ENCODE measurements at places on chromosomes 3 and 15.

DNA sequence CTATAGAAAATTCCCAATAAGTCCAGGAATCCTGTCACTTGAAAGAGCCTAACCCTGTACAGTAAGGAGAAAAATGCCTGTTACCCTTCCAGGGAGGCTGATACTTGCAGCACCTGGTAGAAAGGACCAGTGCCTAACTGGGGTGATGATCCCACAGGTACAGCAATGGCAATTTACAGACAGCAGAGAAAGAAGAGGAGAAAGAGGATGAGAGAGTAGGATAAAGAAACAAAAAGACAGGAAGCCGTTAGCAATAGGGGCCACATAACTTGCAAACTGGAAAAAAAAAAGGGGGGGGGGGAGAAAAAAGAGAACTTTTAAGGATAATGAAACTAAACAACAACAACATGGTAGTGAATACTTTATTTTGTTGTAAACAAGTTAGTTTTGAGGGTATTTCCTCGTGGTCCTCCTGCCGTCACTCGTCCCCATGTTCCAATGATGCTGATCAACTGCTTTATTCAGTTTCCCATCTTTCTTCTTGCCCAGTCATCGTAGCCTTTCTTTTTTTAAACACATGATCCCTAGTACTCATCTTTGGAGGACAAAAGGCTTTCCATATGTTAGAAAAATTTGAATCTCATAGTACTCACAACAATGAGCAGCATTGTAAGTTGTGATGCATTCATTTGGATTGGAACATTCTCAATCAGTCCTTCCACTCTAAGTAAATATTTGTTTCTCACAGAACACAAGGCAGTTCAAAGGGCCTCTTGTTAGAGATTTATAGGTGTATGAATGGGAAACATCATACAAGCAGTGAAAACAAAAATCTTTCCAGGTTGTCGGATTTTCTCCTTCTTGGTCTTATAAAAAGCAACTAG lies 8.6 kb downstream of the TM4SF1 start:
- no peak for DNase-seq

DNA sequence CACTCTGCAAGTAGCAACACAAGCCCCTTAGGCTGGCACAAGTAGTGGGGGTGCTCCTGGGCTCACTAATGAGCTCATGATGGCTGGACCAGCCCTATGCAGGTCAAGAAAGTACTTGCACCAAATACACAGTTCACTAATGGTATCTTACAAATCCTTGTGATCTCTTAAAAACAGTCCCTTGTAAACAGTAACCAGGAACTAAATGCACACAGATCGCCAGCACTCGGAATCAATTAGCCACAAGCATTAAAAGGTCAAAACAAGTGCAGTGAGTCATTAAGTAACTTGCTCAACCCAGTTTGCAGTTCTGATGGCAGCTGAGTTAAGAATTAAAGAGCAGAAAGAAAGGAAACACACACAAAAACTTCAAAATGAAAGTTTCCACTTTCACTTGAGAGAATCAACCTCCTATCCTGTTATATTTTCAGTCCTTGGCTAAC lies 43.2 kb downstream of the ARHGEF3 start:
- DNase-seq: peak; percentile 14

DNA sequence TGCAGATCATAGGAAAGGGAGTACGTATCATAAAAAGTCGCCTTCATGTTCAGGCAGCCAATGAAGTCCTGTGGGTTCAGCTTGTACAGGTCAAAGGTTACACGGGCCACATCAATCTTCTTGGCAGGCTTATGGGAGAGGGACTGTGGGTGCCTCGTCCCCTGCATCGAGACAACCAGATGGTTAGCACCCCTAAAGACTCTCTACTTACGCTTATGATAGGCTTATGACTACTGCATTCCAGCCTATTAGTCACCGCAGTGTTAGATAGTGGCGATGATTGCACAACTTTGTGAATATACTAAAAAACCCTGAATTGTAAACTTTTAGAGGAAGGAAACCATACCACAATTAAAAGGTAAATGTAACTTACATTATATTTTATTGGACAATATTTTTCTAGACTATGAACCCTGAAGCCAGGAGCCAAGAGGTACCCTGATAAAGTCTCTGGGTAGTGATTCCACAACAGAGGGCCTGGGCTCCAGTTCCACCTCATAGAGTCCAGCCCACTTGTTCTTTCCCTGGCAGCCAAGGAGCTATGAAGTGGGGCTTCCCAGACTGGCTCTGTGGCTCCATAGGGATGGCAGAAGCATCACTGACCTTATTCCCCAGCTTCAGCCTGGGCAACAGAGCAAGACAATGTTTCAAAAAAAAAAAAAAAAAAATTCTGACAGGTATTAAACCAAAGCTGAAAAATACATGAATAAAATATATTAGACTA lies 2.5 kb upstream of the FANCD2 start:
- DNase-seq: no peak

DNA sequence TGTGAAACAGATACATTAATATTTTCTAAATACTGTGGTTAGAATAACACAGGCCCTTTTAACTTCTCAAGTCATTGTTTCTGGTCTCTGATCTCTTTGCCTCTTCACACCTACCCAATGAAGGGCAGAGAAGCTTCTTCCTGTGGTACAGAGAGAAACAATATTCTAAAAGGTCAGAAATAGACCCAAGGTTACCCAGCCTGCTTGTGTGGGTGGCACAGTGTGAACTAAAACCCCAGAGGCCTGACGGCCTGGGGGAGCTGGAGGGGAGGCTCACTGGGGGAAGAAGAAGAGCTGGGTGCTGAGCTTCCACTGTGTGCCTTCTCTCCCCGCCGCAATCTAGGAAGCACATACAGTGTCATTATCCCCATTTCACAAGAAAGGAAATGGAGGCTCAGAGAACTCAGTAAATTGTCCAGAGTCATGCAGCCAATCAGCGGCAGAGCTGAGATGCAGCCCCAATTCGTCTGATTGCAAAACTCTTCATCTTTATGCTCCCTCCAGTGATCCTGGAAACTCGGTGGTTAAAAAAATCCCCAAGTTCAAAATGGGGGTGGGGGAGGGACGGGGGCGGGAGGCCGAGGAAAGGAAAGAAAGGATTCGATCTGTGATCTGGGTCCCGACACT lies 64.1 kb upstream of the HEG1 start:
- no peak for DNase-seq

Measured in stimulated activated CD8-positive, alpha-beta memory T cell treated with anti-CD3 and anti-CD28 coated beads, Interleukin-7, amount 100 ng/mL, for 1 hour (primary cell).